ENCODE measurements at places on chromosomes 13 and 19. TPM values are rescaled to one million over a fixed set of nuclear protein-coding genes. Genes with fewer than 3 reads are reported as not detected.
A peak's percentile ranks its signal among the peaks of the same experiment; 100 is the strongest.

DNAJC15 gene
- 21.6 TPM for total RNA-seq

ABCA7 gene
- total RNA-seq: 6.7 TPM

DNA sequence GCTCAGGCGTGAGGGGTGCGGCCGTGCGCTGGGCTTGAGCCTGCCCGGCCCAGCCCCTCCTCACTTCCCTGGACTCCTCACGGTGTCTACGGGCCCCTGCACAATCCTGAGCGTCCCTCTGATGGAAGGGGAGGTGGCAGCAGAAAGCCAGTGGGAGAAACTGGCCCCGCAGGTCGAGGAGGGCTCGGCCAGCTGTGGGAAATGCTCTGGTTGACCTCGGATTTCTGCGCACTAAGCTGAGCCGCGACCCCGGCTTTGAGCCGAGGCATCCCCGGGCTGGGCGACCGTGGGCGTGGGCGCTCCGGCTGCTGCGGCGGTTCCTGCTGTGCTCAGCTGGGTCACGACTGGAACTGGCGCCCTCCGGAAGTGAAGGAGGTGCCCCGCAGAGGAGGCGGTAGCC, 70.1 kb downstream of the ZNF208 start:
- peak; percentile 65 for DNase-seq

- no peak for DNase-seq
Observed at GRCh38 chr19:1752757-1753728, at the start of gene ONECUT3. Gene ONECUT3 (plus strand): TSS chr19:1753506. CDS start chr19:1753663, 157 bp downstream.

ANKLE1 gene
- total RNA-seq: 0.57 TPM

GRCh38 chr19:19151418-19151817, 13.1 kb upstream of the TMEM161A start:
- DNase-seq: no peak

- no peak for DNase-seq
Observed at GRCh38 chr13:28753208-28753892, 34.6 kb upstream of the SLC46A3 start.

DNA sequence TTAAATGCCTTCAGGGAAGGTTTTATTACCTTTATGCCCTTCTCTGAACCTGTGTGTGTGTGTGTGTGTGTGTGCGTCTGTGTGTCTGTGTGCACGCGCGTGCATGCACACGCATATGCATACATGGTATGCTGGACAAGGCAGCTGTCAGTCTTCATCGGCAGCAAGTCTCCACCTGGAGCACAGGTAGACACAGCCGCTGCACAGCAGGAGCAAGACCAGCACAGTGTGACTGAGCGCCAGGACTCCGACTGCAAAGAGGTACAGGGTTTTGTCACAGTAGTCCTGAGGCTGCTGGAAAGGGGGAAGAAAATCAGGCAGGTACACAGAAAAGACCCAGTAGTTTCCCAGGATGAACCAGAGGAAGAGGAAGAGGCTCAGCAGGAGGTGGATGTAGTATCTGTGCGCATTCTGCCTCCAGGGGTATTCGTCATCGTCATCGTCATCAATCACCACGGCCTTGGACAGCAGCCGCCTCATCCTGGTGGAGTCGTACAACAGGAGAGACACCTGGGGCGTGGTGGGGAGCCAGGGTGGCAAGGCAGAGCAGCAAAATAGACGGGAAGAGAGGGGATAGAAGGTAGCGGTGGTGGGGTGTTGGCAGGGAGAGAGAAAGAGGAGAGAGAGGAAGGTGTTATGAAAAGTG, 12.8 kb upstream of the DHRS12 start:
- no peak for DNase-seq

DNA sequence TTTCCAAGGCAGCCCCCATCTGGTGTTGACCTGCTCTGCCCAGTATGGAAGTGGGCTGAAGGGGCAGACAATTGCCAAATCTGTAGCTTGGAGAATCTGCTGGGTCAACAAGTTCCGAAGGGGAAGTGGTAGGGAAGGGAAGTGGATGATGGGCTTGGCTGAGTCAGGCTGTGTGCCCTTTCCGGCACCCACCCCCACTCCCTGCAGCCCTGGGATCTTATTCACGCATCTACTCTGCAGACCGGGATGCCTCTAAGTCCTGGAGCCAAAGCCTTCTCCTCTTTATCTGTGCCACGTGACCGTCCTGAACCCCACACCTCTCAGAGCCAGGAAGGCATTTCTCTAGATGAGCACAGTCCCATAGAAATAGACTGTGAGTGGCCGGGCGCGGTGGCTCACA, 7.5 kb upstream of the C5AR2 start:
- no peak for DNase-seq

DNA sequence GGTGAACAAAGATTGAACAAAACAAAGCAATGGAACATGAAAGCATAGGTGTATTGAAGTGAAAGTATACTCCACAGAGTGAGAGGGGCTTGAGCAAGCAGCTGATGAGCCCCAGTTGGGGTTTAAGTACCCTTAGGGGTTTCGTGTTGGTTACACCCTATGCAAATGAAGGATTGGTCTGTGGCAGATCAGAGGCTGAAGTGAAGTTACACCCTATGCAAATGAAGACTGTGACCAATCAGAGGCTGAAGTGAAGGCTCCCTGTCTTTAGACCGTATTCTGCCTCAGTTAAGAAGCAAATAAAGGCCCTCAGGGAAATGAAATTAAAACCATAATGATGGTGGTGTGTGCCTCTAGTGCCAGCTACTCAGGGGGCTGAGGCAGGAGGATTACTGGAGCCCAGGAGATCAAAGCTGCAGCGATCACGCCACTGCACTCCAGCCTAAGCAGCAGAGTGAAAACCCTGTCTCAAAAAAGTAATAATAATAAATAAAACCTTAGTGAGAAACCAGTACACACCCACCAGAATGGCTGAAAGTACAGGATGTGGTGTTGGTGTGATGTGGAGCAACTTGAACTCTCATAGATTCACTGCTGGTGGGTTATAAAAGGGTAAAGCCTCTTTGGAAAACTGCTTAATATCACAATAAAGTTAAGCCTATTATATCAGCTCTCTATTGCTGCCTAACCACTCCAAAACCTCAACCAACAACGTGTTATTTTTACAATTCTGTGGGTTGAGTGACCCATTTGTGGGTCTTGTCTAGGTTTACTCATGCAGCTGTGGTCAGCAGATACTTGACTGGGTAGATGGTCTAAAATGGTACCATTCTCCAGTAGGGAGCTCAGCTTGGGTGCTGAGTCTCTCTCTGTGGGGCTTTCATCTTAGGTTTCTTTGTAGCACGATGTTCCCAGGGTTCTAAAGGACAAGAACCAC, 12.8 kb upstream of the UPF3A start:
- no peak for DNase-seq

PRSS57 gene
- not detected for total RNA-seq

GRCh38 chr13:21557995-21558394, 46.0 kb downstream of the MICU2 start:
- DNase-seq: no peak

DNA sequence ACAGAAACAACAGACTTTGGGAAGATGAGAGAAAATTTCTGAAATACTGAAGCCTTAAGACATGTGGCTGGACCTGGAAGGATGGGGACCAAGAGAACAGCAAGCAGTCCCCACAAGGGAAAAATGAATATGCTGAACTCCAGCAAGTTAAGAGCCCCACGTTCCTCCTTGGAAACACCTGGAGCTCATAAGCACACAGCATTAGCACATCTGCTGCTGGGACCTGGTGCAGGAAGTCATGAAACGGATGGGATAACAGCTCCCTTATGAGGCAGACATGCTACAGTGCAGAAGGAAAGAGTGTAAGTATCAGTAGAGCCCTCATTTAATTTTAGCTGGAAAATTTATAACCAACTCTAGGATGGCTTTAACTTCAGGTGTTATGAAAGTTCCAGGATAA, 67.3 kb downstream of the SLC15A1 start:
- DNase-seq: no peak

ACER1 gene
- not detected for total RNA-seq

ZDHHC20 gene
- 57.0 TPM for total RNA-seq

GRCh38 chr19:1864480-1865171, 1.2 kb upstream of the KLF16 start:
- DNase-seq: peak; percentile 87

MKNK2 gene
- 127 TPM for total RNA-seq

- DNase-seq: no peak
Observed at GRCh38 chr19:10344780-10345179, 5.4 kb upstream of the ICAM3 start.

DNA sequence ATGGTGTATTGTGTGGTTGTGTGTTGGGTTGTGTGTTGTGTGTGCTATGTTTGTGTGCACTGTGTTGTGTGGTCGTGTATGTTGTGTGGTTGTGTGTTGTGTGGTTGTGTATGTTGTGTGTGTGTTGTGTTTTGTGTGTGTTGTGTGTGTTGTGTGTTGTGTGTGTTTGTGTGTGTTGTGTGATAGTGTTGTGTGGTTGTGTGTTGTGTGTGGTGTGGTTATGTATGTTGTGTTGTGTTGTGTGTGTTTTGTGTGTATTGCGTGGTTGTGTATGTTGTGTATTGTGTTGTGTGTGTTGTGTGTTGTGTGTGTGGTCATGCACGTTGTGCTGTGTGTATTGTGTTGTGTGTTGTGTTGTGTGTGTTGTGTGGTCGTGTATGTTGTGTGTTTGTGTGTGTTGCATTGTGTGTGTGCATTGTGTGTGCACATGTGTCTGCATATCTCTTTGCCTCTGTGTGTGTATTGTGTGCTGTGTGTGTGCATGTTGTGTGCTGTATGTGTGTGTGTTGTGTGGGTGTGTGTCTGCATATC, 2.9 kb downstream of the C3 start:
- DNase-seq: no peak

DNA sequence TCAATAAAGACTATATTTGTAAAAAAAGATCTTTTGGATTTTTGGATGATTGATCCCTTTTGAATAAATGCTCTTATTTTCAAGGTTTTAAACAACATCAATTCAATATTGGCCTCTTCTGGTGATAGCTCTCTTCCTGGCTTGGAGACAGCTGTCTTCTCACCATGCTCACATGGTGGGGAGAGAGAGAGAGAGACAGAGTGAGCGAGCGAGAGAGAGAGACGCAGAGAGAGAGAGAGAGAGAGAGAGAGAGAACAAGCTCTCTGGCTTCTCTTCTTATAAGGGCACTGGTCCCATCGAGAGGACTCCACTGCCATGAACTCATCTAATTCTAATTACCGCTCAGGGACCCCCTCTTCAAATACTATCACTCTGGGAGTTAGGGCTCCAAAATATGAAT, 32.1 kb upstream of the FARP1 start:
- no peak for DNase-seq

NEK3 gene
- 14.8 TPM for total RNA-seq

GRCh38 chr13:91493442-91493841, 95.0 kb downstream of the GPC5 start:
- no peak for DNase-seq

DNA sequence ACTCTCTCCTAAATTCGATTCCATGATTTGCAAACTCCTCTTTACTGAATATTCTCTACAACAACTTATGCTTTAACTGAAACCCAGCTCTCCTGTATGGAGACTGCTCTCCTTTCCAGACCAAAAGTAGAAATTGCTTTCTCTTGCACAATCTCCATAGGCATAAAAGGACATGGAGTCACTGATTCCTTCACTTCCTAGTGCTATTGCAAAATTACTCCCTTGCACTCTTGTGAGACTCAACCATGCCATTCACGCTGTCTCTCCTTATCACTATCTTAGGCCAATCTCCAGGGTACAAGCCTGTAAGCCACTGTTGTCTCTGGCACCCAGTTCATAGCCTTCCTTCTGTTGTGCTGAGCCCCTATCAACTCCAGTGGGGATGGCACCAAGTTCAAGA, 30.6 kb downstream of the SERPINE3 start:
- no peak for DNase-seq

DNA sequence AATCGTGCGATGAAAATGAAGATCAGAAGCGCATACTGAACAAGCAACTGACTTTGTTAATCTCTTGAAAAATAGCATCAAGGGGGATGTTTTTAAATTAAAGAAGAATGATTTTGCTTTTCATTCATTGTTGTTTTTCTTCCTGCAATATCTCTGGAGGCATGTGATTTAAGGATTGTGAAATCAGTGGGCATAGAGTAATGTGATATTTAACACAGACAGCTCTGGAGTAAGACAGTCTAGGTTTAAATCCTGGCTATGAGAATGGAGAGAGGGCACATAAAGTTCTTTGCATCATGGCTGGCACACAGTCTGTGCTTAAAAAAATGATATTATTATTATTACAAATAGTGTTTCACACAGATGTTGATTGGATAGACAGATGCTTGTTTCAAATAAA, 243.1 kb upstream of the NBEA start:
- DNase-seq: no peak

- no peak for DNase-seq
Observed at GRCh38 chr19:45693106-45693788, 781 bp downstream of the QPCTL start.

DNA sequence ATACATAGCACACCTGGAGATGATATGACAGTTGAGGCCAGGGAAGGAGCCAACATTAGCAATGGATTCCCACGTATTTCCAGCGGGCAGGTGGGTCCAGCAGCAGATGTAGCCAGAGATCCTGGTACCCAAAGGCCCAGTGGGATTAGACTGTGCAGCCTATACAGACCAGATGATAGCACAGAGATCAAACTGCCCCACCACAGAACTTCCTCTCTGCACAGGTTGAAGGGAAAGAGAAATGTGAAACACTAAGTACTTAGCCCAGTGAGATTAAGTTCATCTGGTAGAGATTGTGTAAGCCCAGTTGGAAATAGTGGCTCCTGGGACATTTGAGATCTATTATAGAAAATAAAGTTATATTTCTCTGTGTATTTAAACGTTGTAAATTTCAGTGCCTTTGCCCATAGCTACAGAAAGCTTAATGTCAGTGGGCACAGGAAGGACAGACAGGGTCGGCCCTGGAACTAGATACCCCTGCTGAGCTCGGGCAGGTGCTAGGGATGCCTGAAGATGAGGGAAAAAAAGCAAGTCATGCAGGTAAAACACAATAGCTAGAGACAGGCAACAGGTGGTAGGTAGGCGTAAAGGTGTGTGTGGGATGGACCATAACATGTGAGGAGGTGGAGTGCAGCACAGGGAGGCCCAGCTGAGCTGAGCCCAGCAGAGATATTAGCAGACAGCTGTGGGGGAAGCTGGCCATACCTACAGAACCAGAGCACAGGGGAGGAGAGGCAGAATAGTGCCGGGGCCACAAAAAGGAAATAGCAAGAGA, 27.3 kb upstream of the SPATA13 start:
- DNase-seq: no peak

DNA sequence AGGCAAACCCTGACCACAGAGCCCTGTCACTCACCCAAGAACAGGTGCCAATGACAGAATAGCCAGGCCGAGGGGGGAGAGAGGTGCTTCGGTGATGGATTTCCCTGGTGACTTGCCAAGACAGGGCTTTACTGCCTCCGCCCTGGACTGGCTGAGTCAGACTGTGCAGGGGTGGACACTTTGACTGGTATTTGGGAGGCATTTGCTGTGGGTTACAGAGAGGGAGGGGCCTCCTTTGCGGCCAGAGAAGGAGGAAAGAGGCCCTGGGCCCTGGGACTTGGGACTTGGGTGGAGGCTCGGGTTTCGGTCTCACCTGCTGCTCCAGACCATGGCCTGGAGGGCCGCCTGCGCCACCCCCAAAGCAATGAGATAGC, 4.6 kb upstream of the EPS8L1 start:
- DNase-seq: no peak

DNA sequence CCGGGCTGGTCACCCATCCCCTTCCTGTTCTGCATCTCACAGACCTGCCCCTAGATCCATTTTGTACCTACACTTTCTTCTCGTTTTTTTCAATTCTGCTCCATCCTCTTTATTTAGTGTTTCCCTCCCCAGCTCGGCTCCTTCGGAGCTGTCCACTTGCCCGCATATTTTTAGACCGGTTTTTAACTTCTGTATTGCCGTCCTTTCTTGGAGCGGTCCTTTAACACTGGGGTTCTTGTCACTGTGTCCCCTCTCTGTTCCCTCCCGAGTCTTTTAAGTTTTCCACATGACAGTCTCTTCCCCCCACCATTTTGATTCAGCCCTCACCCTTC, 1.7 kb downstream of the ARHGAP35 start:
- DNase-seq: no peak

SRRM5 gene
- total RNA-seq: 0.27 TPM
